ENCODE measurements at places on chromosomes 13 and 19.

DNA sequence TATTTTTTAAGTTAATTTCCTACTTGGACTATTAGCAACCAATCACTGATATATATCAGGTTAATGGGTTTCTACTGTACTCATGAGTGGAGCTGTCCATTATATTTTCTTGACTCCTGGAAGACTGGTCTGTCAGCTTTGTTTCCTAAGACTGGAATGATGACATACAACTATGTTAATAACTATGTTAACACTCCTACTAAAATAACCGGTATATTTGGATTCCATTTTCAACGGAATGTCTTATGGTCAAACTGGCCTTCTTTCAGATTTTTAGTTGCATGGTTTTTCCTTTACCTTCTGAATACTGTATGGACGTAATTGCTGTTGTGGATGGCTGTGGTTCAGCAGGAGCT lies 45.8 kb upstream of the GPI start:
- no peak for DNase-seq

DNA sequence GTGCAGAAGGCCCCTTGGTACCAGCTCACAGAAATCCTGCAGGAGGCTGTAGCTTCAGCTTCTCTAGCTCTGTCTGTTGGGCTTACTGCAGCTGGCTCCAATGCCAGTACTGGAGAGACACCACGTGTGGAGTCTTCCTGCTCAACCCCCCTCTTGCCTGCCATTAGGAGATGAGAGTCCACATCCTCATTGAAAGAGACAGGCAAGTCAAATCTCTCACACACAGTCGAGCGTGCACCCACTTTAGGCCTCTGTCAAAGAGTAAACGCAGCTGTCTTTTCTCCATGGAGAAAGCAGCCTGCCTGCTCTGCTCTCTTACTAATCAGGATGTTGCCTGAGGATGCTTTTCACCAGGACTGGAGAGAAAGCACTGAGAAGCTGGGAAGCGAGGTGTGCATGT lies 523.0 kb upstream of the NBEA start:
- no peak for DNase-seq

DNA sequence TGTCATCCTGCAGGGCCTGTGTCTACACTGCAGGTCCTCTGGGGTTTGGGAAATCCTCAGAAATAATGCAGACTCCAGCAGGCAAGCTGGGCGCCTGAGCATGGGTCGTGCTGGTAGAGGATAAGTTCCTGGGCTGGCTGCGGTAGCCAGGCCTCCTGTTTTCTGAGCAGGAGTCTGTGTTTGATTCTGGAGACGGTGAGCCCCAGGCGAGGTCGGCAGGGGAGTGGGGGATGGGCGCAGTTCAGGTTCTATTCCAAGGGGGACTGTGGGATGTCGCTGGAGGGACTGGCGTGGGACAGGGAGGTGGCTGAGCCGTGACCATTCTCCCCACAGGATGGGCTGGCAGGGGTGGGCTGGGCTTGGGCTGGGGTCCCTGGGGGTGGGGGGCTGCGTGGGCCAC lies 154.7 kb downstream of the KDM4B start:
- no peak for DNase-seq

DNA sequence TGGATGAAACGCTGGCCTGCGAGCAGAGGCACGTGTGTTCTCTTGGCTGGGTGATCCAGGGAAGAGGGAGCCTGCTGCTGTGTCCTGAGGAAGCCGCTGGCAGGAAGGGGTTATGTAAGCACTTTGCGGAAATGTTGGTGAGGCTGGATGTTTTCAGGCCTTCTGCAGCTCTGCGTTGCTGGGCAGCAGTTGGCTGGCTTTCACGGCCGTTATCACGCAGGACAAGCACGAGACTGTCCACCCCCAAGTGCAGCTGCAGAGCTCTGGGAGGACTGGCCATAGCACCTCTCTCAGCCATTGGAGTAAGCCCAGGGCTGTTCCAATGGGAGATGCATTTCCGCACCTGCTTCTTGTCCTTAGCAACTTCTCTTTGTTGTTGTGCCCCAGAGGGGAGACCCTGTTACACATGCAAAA lies 146.9 kb upstream of the SOX21 start:
- no peak for DNase-seq

DNA sequence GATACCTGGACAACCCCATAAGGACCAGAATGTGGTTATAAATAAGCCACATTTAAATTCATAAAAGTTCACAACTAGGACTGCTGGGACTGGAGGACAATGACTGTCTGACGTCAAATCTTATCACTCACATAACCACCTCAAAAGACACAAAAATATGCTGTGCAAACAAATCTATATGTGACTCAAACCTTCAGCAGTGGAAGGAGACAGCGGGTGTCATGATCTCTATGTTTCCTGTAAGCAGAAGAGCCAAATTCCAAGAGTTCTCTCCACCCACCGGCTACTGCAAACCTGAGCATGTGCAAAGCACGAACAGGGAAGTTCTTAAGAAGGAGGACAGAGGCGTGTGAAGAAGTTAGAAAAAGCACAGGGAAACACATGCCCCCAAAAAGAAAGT lies 113.2 kb downstream of the MYCBP2 start:
- no peak for DNase-seq

DNA sequence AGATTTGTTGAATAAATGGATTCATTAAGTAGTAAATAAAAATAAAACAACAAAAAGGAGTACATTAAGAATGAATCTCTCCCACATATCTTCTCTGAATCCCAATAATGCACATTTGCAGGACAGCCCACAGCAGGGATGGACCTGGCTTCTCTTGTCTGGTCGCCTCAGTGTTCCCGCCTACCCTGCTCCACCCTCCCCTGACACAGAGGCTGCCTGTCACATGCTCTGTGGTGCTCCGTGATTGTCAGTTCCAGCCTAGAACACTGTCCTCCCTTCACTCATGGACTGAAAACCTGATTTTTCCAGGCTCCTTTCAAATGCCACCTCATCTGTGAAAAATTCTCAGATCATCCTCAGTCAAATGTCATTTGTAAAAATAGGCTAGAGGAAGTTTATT lies 94.5 kb upstream of the GPR12 start:
- no peak for DNase-seq

GRCh38 chr13:64529874-64530485 lies 2700.2 kb downstream of the PCDH9 start:
- peak; percentile 60 for DNase-seq

GRCh38 chr13:50249144-50249521 lies 233.9 kb downstream of the KCNRG start:
- DNase-seq: no peak

- DNase-seq: no peak
Observed at GRCh38 chr19:34181111-34181864, 9.0 kb downstream of the LSM14A start.

GRCh38 chr19:752652-753517 lies 2.0 kb downstream of the MISP start:
- peak; percentile 56 for DNase-seq

DNA sequence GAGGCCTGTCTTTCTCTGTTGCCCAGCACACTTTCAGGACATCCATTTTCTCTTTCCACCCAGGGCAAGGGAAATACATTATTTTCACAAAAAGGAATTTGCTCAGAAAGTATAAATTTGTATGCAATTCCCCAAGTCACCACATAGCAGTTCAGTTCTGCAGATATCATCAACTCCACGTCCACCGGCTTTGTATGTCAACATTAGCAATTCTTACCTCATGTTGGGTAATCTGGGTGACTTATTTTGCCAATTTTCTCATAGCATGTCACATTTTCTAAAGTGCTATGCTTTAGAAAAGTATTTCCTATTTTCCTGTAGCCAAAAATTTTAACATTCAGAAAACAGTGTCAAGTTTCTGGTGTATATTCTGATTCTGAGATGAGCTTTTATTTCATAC lies 501.8 kb downstream of the EFNB2 start:
- DNase-seq: no peak

- no peak for DNase-seq
Observed at GRCh38 chr19:49348305-49349189, 13.3 kb downstream of the CD37 start.

GRCh38 chr19:1654178-1654792 lies 1.9 kb upstream of the TCF3 start:
- DNase-seq: no peak

DNA sequence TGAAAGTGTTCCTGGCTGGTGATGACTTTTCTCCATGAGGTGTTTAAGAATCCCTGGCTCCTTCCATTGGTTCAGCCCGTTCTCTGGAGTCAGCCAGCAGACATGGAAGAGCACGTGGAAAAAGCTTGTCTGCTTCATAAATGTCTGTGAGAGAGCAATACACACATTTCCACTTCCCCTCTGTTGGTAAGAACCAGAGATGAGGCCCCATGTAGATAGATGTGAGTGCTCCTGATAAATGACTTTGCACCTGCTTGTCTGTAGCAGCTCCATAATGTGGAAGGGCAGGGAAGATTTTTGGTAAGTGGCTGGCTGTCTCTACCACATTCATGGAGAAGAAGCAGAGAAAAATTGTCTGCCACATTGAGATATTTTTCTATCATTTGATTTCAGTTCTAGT lies 325.8 kb downstream of the LMO7 start:
- DNase-seq: no peak

- no peak for DNase-seq
Observed at GRCh38 chr19:593505-593904, 3.8 kb downstream of the HCN2 start.

- DNase-seq: peak; percentile 59
Observed at GRCh38 chr13:100235311-100235901, 146.5 kb downstream of the PCCA start.

DNA sequence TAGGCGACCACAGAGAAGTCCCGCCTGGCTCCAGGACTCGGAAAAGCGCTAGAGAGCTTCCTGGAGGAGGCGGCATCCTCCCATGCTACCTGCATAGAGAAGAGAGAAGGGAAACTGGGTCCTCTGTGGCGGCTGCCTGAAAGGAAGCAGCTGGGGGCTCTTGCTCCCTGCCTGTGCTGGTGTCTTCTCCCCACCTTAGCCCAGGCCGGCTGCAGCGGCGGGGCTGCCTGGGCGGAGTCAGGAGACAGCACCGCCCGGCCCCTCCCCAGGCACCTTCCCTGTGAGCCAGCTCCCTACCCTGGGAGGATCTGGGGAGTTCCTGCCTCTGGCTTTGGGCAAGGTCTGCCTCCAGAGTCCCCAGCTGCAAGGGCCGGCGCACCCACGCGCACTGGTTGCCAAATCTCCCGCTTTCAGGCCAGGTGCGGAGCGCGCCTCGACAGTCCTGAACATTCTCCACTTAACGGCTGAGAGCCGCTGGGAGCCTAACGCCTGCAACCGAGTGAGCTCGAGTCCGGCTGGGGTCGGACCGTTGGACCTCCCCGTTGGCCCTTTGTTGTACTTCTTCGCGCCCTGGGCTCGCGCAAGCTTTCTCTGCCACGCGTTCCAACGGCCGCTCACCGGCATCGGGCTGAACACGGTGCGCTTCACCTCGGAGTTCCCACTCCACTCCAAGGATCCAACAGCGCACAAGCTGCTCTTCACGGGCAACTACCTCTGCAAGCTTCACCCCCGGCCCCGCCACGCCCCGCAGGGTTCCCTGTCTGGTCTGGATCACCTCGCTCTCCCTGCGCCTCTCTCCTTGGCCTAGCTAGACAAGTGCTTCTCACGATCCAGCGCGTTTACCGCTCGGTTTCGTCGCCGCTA lies 21.8 kb upstream of the ZNF30 start:
- no peak for DNase-seq

DNA sequence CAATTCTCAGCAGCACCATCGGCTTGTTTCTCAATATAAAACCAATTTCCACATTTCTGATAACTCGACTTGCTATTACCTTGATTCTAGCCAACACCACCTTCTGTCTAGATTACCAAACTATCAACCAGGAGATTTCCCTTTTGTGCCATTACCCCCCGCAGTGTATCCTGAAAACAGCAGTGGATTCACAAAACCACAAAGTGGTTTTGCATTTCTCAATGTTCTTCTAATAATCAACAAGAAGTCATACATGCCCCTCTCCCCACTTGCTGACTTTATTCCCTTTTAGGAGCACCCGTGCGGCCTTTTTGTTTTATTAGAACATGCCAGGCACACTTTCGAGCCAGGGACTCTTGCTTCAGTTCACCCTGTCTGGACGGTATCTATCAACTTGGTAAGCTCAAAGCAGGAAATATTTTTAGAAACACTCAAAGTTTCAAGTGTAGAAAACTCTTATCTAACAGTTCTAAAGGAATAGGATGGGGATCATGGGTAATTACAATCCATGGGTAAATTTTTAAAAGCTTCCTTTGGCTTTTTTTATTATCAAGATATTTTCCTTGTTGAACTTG lies 967.4 kb downstream of the EFNB2 start:
- no peak for DNase-seq

DNA sequence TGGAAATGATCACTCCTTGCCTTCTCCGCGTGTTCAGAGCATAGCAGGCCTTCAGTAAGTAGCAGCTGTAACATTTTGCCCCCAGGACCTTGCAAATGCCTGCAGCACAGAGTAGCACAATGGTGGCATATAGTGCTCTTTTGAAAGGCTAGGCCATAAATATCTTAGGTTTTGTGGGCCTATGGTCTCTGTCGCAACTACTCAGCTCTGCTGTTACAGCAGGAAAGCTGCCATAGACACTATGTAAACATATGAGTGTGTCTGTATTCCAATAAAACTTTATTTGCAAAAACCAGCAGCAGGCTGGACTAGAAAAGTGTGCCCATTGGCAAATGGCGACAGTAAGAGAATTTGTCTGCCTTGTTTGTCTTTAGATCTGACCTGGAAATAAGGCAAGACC lies 9.4 kb downstream of the ITPKC start:
- DNase-seq: no peak

- DNase-seq: no peak
Observed at GRCh38 chr13:68872338-68872737, 1235.3 kb upstream of the ATXN8OS start.

DNA sequence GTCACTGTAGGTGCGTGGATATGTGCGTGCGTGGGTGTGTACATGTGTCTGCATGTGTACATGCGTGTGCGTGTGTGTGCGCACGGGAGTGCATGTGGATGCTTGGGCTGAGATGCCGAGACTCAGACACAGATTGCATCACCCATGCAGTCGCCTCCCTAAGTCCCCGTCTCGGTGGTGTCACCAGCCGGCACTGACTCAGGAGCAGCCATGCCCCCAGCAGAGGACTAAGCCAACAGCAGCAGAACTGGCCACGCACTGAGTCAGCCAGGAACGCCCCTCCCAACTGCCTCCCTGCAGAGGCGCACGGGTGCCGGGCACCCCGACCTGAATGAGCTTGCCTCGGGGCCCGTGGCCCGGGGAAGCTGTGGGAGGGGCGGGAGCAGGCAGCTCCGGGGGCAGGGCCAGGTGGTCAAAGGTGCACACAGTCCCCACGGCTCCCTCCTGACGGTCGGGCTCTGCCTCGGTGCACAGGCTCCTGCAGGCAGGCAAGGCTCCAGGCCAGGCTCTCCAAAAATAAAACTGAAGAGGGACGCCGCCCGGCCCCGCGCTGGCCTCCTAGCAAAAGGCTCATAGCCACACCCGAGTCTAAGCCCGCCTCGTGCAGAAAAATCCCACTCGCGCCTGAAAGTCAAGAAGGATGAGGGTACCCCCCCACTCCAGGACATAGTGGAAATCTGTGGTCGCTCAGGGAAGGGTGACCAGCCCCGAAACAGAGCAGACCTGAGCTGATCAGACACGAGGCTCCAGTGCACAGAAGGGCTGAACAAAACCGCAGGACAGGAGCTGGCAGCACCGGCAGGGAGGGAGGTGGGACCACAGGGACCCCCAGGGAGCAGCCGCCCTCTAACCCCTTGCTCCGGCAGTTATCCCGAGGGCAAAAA lies 49.2 kb downstream of the GADD45B start:
- no peak for DNase-seq

GRCh38 chr13:27857282-27857681 lies 62.5 kb upstream of the PDX1 start:
- no peak for DNase-seq

Data from KBM-7 (cell line).